Stimulated activated CD8-positive, alpha-beta memory T cell treated with anti-CD3 and anti-CD28 coated beads, Interleukin-4, amount 100 ng/mL, for 24 hours (primary cell): ENCODE measurements at places on chromosomes 7 and 10.

GRCh38 chr10:12432402-12433189 is 83.2 kb downstream of the CAMK1D start:
- DNase-seq = no peak

- DNase-seq = no peak
Measured at GRCh38 chr10:34333513-34333912, 481.6 kb downstream of the PARD3 start.

- no peak for DNase-seq
Measured at GRCh38 chr7:33887266-33887975, 17.9 kb upstream of the BMPER start.

- no peak for DNase-seq
Measured at GRCh38 chr10:23402856-23403255, 36.0 kb upstream of the OTUD1 start.

GRCh38 chr10:79299397-79300241 is 47.6 kb upstream of the PPIF start:
- DNase-seq = no peak

DNA sequence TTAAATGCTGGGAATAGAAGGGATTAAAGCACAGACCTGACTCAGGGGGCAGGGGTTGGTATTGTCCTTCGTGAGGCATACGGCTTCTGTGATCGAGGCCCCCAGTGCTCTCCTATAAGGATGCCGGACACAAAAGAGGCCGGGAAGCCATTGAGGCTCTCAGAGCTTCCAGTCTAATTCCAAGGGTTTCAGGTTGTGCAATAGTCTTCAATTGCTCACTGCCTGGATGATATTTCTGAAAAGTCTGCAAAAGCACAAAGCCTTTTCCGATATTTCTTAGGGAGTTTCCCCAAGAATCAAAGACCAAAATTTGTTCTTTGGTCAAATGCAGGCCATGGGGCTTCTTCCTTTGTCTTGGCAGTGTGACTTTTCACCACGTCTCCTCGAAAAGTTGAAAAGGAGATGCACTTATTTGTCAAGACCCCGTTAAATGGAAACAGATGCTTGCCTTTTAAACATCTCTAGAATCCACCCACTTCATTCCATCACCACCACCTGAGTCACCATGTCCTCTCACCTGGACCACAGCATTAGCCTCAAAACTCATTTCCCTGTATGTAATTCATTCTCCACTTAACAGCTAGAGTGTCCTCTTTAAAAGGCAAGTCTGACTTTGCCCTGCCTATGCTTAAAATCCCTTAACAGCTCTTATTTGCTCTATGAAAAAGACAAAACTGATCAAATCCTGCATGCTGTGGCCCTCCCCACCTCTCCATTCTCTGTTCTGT is 134.8 kb upstream of the NAMPT start:
- DNase-seq = no peak

GRCh38 chr7:94222516-94222915 is 172.2 kb upstream of the COL1A2 start:
- no peak for DNase-seq

- DNase-seq = no peak
Measured at GRCh38 chr7:70318511-70318910, 720.2 kb downstream of the AUTS2 start.

DNA sequence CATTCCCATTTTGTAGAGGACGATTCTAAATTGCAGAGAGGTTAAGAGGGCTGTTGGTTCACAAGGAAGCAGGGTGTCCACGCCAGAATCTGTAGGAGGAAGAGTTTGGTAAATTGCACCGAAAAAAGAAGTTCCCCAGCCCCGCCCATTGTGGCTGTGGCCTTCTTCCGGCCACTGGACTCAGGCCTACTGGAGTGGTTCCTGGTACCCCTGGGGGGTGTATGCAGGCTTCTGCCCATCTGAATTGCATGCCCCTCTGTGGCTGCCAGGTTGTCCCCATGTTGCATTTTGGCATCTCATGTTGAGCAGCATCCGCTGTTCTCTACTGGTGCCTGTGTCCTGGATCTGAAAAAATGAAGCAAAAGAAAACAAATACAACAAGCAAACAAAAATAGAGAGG is 234.2 kb downstream of the WDR11 start:
- no peak for DNase-seq

GRCh38 chr7:30687604-30688003 is 5.3 kb upstream of the CRHR2 start:
- no peak for DNase-seq

DNA sequence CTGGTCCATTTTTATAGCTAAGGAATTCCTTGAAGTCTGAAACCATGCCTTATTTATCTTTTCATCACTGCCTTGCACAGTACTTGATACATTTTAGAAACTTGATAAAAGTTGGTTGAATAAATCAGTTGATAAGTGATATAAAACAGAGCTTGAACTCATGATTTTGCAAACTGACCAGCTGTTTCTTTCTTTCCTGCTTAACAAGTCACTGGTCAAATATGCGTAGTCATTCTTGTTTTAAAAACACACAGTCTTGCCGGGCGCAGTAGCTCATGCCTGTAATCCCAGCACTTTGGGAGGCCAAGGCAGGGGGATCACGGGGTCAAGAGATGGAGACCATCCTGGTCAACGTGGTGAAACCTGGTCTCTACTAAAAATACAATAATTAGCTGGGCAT is 6.3 kb downstream of the TPST1 start:
- DNase-seq = no peak

- no peak for DNase-seq
Measured at GRCh38 chr7:43647339-43647672, 64.4 kb downstream of the STK17A start.

DNA sequence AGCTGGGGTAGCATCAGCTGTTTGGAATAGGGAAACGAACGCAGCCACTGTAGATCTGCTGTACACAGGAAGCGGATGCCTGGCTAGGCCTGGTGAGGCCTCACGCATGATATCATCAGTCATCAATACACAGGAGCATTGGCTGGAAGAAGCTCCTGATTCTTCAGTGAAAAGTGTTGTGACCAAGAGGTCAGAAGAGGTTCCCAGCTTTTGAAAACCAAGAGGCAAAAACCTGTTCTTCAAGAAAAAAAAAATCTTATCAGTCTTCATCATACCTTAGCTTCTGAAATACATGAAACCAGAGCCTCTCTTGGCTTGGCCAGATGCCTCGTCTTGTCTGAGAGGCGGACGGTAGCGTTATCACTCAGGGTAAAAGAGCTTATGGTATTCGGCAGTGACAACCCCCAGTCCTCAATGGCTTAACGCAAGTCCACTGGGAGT is 139.3 kb upstream of the TCF7L2 start:
- no peak for DNase-seq

- no peak for DNase-seq
Measured at GRCh38 chr10:17212802-17213221, 11.3 kb upstream of the TRDMT1 start.

- DNase-seq = no peak
Measured at GRCh38 chr10:63661347-63661746, 140.1 kb downstream of the REEP3 start.

DNA sequence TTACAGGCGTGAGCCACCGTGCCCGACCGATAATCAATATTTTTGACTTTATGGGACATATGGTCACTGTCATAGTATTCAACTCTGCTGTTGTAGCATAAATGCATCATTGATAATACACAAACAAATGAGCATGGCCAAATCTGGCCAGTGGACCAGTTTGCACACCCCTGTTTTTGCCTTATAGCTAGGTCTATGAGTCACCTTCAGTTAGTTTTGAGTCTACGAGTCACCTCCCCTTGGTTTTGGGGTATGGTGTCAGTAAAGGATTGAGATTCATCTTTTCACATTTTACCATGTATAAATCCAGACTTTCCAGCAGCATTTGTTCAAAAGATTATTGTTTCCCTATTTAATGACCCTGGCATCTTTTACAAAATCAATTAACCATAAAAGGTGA is 362.5 kb upstream of the NRP1 start:
- no peak for DNase-seq

- DNase-seq = no peak
Measured at GRCh38 chr7:156160811-156161210, 348.5 kb upstream of the SHH start.

- no peak for DNase-seq
Measured at GRCh38 chr10:80684259-80684658, 146.6 kb downstream of the SH2D4B start.

- DNase-seq = no peak
Measured at GRCh38 chr10:11756766-11757315, 14.7 kb downstream of the ECHDC3 start.

GRCh38 chr7:143497008-143497795 is 19.5 kb downstream of the TAS2R41 start:
- no peak for DNase-seq

DNA sequence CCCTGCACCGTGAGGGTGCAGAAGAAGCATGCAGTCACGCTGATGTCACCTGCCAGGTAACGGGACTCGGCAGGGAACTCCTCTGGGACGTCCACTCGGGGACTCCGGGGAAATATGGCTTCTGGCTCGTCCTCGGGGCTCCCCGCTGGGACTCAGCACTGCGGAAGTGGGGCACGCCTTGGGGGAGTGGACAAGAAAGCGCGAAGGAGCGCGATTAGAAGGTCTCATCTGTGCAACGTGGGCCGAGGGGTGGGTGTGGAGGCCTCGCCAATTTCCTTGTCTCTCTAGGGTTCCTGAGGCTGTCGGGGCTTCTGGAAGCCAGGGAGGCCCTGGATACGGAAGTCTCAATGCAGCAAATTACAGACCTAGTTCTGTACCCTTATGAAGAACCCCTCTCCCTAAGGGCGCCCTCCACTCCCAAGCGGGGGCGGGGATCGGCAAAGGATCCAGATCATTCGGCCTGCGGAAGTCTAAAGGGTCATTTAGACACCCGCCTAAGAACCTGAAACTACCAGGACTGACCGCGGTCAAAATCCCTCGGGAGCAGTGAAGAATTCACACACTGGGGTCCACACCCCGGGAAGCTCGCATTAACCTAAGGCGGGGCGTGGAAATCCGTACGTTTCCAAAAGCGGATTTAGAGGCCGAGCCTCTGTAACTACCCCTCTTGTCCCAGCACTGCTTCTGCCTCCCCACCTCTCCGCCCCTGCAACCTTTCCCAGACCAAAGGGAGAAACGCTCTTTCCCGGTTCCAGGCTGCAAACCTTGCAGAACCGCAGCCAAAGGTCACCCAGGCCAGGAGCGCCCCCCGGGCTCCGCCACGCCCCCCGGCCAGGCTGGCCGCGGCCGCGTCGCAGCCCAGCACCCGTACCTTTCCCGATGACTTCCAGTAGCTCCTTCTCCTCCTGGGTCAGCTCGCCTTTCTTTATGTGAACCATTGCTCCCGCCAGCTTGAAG is 640 bp downstream of the ANKMY2 start:
- DNase-seq = peak; percentile 39
